Activated T-cell treated with anti-CD3 and anti-CD28 coated beads, Interleukin-2, amount 50 U/mL, for 48 hours (primary cell): ENCODE measurements at places on chromosomes 7 and 10.

GRCh38 chr7:33156441-33156840 is 27.1 kb downstream of the BBS9 start:
- no peak for DNase-seq

GRCh38 chr7:4638781-4639575 is 43.1 kb upstream of the FOXK1 start:
- no peak for DNase-seq

GRCh38 chr7:152923711-152924110 is 164.2 kb downstream of the ACTR3B start:
- no peak for DNase-seq

- DNase-seq: no peak
Observed at GRCh38 chr10:52312942-52313255, 1.2 kb upstream of the DKK1 start.

- DNase-seq: no peak
Observed at GRCh38 chr7:39667341-39667923, 44.1 kb downstream of the RALA start.

DNA sequence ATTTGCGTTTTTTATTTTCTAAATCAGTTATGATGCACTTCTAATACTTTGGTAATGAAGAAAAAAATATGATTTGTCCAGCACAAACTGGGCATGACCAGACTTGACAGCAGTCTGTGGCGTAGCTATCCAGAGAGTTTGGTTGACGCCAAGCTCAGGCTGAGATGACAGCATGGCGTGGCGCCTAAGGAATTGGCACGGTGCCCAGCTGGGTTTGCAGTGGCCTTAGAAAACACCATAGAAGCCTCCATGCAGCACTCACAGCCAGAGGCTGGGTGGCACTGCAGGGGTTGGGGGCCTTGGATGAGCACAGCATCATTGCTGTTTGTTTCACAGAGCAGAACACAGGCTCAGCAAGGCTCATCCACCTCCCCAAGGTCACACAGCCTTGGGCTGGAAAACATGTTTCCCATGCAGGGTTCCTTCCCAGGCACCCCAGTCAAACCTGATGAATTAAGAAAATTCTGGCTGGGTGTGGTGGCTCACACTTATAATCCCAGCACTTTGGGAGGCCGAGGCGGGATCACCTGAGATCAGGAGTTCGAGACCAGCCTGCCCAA is 88.9 kb downstream of the GTF2IRD1 start:
- no peak for DNase-seq

GRCh38 chr10:18306031-18306430 is 165.8 kb downstream of the CACNB2 start:
- no peak for DNase-seq
